ENCODE measurements at places on chromosomes 4 and X.

GRCh38 chrX:9144701-9145241 lies 110.8 kb upstream of the FAM9B start:
- no peak for DNase-seq

DNA sequence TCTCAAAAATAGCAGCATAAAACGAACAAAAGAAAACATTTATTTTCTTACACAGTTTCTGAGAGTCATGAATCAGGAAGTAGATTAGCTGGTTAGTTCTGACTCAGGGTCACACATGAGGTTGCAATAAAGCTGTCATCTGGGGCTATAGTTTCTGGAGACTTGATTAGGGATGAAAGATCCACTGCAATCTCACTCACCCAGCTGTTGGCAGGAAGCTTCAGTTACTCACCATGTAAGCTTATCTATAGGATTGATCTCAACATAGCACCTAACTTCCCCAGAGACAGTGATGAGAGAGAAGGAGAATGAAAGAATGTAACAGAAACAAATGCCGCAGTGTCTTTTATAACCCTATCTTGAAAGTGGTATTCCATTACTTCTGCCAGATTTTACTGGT lies 435.5 kb downstream of the GABRG1 start:
- no peak for DNase-seq

DNA sequence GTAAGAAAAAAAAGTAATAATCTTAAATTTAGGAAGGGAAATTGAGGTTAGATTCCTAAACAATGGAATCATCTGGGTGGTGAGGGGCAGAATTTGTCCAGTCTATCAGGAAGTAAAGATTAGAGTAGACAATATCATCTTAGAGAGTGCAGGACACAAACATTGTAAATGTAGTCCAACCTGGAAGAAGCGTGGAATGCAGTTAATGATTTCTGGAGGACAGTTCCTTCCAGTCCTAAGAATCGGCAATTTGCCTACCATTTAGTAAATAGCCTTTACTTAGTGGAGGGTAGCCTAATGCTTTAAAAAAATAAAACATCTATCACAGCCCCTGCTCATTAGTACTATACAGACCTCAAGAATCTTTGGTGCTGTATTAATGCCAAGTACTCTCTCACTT lies 147.5 kb upstream of the TTC29 start:
- DNase-seq: no peak

- no peak for DNase-seq
Observed at GRCh38 chr4:133995243-133995960, 206.2 kb downstream of the PABPC4L start.

GRCh38 chr4:83217721-83218522 lies 66.7 kb downstream of the COQ2 start:
- DNase-seq: no peak

DNA sequence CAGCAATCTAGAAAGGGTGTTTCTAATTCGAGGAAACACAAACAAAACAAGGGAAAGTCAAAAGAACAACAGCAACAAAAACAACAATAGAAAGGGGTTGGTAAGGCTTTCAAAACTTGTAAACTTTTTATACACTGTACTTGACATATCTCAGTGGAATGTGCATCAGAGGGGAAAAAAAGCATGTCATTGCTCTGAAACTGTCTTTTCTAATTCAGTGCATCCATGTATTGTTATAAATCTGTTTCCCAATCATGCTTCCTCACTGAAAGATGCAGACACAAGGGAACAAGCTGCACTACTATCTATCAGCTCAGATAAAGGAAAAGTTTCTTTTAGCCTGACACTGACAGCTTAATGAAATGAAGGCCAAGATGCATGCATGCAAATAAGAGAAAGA lies 44.2 kb upstream of the PCDH18 start:
- DNase-seq: no peak

DNA sequence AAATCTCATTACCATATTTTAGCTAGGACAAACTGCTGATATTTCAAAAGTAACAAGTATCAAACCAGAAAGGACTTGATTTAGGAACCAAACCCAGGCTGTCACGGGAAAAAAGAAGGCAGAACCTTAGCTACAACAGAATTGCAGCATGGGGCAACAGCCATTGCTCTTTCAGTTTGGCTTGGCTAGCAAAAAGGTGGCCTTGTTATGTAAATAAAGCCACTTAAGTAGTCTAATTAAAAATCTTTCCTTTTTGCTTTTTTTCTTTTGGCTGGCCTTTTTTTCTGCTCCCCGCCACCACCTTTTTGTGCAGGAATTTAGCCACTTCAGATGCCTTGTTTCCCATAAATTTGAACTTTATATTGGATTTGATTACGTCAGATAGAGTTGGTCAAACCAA lies 235.9 kb downstream of the CPXCR1 start:
- no peak for DNase-seq

- no peak for DNase-seq
Observed at GRCh38 chr4:40562681-40563080, 67.0 kb downstream of the RBM47 start.

DNA sequence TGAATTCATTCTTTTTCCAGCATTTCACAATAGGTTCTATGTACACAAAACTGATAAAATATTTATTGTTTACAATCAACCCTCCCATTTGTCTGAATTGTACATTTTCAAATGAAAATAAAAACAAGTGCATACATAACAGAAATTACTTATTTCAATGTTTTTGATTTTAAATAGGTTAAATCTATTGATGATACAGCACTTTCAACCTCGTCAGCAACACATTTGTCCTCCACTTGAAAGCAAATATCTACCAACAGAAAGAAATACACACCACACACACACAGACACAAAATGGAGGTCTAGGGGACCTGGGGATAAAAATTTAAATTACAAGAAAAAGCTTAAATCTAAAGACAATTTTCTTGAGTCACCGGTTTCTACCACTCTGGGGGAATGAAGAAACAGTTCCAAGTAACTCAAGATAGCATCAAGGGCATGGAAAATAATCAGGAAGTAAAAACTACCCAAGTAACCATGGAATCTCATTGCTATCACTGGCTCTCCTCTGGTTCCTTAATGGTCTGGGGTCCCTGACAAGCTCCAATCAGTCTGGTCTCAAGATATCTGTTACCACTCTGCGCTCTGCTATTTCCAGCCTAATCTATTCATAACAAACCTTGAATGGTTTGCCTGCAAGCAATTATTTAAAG lies 27.6 kb downstream of the ANKRD17 start:
- no peak for DNase-seq

DNA sequence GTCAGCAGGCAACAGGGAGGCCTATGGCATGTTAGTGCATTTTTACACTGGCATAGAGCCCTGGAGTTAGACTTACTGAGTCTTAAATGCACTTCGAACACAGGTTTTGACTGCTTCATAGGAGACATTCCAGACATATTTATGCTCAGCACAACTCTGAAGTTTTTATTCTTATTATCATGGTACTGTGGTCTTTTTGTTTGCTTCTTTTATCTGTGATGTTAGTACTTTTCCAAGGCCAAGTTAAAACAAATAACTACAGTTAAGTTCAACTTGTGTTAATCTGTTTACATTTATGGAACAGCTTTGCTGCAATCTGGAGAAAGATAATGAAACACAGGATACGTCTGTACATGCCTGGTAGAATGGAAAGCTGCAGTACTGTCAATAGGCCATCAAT lies 76.5 kb downstream of the COL4A5 start:
- no peak for DNase-seq

- DNase-seq: no peak
Observed at GRCh38 chr4:38366456-38366855, 297.5 kb upstream of the KLF3 start.

DNA sequence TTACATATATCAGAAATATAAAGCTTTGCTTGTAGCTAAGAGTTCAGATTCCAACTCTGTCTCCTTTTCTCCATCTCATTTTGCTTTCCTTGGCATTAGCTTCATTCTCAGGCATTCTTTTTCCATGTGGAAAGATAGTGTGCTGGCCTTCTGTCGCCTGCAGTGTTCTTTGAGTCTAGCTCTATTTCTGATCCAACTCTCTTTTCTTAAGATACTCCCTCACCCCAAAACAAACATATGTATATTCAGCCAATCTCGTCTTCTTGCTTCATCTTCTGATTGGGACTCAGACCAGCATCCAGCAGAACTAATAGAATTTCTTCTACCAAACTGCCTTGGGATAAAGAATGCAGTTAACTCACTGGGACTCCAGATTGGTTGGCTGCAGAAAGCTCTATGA lies 532.2 kb downstream of the MID1IP1 start:
- DNase-seq: no peak

GRCh38 chrX:149638860-149639259 lies 7.3 kb upstream of the TMEM185A start:
- DNase-seq: no peak

- DNase-seq: no peak
Observed at GRCh38 chrX:39481621-39482020, 616.1 kb downstream of the BCOR start.

DNA sequence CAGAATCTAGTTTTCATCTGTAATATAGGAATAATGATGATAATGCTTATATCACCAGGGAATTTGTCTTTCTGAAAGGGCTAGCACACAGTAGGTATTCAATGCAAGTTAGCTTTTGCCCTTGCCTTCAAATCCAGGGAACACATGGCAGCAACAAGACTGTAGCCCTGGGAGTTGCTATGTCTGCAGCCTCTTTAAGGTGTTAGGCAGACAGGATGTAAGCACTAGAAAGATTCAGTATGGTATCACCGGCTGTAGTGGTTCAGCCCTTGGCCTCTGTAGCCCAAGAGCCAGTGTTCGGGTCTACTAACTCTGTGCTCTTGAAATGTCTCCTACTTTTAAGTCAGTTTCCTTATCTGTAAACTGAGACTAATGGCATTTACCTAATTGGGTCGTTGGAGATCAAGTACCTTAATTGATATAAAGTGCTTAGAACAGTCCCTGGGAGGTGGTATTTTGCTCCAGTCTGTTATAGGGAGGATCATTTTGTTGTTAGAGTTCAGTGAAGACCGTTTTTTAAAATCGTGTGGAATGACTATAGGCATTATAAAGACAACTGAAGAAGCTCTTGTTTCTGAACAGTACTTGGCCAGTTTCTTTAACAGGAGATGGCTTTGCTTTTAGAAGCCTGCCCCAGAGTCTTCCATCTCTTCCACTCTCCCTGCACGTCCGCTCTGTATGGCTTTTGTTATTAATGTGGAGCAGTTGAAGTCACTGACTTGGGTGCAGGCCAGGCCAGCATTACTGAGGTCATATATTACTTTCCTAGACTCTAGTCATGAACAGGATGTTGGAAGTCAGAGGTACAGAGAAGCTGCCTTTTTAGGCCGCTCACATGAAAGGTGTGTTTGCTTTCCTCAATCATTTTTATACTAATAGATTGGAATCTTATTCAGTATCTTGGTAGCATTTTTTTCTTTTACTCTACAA lies 44.8 kb downstream of the GAB1 start:
- DNase-seq: peak; percentile 84

- DNase-seq: peak; percentile 53
Observed at GRCh38 chrX:152915541-152916241, 17.8 kb downstream of the ZNF185 start.

DNA sequence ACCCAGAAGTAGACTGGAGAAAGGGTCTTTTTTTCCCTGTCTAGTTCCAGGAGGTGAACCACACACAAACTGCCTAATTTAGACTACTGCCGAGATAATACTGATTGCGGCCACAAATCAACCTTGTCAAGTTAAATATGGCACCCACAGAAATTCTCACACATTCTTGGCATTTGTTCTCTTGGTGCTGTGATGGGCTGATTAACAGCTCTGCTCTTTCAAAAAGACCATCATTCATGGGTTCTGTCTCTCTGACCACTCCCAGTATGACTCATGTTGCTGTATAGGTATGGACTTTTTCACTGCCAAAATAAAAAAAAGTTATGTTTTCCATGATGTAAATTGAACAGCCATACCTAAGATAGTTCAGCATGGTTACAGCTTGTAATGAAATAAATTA lies 1003.5 kb upstream of the LCORL start:
- no peak for DNase-seq

- DNase-seq: peak; percentile 35
Observed at GRCh38 chrX:19616959-19617358, 101.7 kb upstream of the MAP3K15 start.

DNA sequence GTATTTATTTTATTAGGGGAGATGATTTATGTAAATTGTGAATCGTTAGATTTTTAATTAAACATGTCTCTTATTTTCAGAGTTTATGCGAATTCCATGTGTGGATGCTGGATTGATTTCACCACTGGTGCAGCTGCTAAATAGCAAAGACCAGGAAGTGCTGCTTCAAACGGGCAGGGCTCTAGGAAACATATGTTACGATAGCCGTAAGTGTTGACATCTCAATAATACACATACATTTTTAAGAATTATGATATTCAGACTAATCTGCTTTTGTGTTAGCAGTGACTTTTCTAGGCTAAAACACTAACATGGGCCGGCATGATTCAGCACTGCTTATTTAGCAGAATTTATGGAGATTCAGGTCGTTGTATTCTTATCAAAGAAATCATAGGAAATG lies 91.2 kb downstream of the RAP1GDS1 start:
- DNase-seq: no peak

- DNase-seq: no peak
Observed at GRCh38 chr4:158929939-158930638, 161.3 kb downstream of the FNIP2 start.

DNA sequence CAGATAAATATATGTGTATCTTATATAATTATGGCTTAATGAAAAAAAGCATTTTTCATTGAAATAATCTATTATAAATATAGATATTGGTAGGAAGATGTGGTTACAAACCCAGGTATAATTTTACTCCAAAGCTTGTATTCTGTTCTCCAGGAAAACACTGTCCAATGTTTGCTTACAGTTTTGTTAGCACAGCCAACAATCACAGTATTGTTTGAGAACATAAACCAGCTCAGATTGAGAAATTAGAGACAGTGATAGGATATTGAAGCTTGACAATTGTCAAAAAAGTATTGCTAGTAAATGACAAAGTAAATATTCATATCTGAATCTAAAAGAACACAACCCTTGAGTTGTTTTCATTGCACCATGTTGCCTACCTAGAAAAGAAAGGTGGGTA lies 228.8 kb downstream of the ADGRL3 start:
- DNase-seq: no peak

DNA sequence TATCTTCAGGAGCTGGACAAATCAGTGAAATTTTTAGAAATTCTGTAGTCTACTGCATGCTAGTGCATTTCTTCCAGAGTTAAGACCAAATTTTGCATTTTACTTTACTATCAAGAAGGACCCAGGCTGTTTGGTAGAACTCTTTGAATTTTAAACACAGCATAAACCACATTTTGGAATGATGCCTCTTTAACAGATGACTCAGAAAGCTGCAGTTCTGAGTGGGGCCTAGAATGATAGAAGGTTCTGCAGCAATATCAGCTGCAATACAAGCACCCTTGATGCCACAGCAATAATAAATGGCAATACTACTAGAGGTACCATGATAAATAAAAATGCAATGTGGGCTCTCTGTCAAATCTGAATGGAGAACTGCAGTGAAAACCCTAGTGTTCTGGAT lies 198.7 kb downstream of the TMA16 start:
- no peak for DNase-seq

DNA sequence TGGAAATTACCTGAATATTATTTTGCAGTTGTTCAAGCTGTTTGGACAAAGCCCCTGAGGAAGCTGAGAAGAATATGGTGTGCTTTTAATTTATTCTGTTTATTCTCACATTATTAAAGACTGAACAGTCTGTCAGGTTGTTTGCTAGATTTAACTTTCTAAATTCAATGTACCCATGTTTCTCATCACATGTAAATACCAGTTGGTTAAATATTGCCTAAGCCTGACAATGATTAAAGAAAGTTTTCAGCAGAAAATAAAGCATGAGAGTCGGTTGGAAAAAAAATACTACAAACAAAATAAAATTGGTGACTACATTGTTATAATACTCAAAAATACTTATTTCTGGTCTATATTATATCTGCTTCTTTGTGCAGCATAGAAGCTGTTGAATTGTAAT lies 1974.7 kb downstream of the ARAP2 start:
- no peak for DNase-seq

GRCh38 chrX:10502961-10503360 lies 117.4 kb downstream of the MID1 start:
- no peak for DNase-seq

All from SK-MEL-5 (cell line).